NCI-H2171 (cell line): ENCODE measurements at places on chromosomes 1 and 21.

DNA sequence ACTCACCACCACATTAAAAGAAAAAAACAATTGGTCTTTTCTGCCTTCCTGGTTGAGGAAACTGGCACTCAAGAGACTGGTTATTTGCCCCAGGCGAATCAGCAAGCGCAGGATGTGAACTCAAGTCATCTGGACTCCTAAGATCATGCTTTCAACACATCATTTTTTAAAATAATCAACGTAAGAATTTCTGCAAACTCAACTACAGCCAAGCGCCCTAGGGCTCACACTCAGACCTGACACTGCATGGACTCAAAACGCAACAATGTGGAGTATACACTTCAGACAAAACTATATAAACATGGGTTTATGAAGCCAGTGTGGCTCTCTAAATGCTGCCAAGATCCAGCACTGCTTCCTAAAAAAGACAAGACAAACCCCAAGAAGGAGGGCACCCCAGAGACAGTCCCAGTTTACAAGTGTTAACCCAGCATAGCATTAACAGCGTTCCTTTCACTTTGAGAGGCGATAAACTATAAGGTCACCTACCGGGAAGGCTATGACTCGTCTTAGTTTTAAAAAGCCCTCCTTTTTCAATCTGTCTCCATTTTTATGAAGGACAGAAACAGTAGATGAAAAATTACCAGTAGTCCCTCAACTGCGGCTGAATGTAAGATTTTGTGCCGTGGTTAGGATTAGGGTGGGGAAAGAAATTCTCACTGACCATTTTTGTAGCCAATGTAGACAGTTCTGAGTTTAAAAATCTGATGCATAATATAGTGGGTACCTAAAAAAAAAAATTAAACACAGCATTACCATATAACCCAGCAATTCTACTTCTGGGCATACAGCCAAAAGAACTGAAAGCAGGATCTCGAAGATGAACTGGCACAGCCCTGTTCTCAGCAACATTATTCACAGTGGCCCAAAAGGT, 54.8 kb downstream of the SIPA1L2 start:
- peak; percentile 30 for DNase-seq

GRCh38 chr1:227728059-227728891, 6.8 kb downstream of the JMJD4 start:
- DNase-seq: peak; percentile 82

GRCh38 chr21:39867198-39867650, at the start of gene PCP4:
PCP4 (plus strand) TSS chr21:39867438; CDS start chr21:39867502, 64 bp downstream.
- peak; percentile 62 for DNase-seq

- DNase-seq: no peak
Measured at GRCh38 chr1:6870571-6870970, 85.3 kb downstream of the CAMTA1 start.

GRCh38 chr1:118262865-118263264, 77.8 kb upstream of the SPAG17 start:
- no peak for DNase-seq

GRCh38 chr1:106564192-106564591, 492.3 kb upstream of the PRMT6 start:
- no peak for DNase-seq

GRCh38 chr1:169180174-169180573, 73.7 kb downstream of the ATP1B1 start:
- DNase-seq: no peak

DNA sequence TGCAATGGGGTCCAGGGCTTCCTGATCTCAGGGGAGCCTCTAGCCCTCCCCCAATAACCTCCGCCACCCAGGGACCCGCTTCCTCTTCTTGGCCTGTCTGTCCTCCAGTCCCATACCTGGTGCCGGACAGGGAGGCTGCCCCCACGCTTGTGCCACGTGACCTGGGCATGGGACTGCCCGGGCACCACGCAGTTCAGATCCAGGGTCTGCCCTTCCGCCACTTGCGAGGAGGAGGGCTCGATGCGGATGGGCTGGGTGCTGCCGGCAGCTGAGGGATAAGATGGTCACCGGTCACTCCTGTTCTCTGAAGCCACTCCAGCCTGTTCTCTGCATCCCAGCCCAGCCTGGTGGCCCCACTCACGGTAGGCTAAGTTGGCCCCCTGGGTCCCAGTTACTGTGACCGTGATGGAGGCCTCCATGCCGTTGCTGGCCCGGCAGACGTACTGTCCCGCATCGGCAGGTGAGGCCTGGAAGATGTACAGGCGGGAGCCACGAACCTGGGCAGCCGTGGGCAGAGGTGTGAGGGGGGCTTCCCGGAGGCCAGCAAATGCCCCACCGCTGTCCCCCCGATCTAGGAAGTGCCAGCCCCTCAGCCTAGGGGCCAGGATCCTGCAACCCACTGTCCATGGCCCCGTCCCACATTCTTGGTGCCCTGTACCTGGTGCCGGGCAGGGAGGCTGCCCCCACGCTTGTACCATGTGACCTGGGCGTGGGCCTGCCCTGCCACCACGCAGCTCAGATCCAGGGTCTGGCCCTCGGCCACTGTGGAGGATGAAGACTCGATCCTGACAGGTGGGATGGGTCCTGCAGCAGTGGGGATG, 39.6 kb downstream of the LDLRAD2 start:
- DNase-seq: no peak

DNA sequence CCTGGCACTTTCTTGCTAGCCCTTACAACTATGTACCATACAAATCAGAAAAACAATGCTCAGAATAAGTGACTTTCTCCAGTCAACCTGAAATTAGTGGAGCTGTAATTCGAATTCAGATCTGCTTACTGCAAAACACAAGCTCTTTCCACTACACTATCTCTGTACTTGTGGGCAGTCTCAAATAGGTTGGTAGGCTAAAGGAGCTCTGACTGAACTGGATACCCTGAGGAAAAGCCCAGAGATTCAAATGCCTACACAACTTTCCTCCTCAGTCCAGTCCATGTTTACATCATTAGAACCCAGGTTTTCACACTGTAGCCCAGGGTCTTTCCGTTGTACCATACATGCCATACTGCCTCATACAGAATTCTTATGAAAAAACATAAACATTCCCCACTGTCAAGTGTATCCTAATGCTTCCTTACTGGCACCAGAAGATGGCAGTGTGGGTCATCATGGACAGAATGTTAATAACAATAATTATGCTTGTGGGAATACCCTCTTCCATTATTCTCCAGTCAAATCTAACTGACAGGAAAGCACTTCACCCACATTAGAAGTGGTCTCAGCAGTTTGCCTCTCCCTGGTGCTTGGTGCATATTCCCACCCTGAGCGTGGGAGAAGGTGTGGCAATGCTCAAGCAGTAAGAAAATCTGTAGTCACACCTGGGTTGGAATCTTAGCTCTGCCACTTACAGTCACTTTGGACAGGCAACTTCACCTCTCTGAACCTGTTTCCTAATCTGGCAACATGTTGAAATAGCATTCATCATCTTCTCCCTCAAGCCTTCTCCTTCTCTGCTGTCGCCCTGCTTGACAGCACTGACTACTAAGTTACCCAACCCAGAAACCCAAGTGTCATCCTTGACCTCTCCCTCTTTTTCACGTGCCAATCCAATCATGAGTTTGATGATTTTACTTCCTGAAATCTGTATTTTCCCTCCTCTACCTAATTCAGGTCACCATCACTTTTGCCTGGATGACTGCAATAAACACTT, 14.4 kb upstream of the ZFYVE9 start:
- peak; percentile 23 for DNase-seq

DNA sequence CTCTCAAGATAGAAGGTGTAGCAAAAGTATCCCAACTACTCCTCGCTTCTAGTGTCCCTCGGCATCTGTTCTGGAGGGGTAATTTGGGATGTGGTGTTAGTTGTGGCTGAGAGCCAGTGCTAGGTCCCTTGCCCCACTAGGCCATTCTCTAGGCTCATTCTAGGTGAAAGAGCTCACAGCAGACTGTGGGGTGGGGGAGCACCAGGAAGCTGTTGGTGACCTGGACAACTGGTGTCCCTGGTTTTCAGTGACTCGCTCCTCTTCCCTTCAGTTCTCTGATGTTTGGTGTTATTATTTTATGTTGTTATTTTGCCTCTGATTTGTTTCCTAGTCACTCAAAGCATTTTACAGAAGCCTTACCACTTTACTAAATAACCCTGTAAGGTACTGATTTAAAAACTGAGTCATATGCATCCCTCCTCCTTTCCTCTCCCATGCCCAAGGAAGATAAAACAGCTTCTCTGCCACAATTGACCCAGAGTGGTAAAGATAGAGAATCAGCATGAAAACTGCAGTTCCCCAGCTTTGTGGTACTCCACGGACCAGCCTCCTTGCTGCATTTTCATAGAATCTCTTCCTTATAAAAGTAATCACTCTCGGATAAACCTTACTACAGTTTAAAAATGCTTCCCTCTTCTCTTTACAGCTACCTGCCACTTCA, 14.1 kb downstream of the DYRK3 start:
- no peak for DNase-seq

DNA sequence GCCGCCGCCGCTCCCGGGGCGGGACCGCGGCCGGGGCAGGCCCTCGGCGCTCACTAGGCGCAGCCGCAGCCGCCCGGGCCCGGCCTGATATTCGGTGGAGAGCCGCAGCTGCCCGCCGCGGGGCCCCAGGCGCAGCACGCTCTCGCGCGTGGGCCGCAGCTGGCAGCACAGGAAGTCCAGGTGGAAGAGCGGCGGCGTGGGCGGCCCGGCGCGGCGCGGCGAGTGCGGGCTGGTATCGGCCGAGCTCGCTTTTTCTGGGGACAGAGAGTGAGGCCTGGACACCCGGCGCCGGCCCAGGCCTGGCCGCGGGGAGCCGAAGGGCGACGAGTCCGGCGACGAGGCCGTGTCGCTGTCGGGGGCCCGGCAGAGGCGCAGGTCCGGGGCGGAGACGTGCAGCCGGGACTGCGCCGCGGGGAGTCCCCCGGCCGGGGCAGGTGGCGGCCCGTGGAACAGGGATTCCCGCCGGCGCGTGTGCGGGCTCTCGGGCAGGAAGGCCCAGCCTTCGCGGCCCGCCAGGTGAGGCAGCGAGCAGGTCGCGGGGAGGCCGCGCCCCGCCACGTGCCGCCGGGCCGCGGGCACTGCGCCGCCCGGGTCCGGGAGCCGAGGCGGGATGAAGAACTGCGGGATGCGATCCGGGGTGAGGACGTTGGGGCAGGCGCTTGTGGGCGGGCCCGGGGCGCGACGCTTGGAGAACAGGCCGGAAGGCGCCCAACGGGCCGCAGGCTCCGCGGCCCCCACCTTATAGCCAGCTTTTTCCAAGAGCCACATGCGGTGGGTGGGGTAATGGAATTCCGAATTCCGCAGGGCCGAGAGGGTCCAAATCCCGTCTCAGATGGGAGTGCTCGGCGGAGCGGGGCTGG, 1.2 kb downstream of the C2CD4D start:
- DNase-seq: no peak

DNA sequence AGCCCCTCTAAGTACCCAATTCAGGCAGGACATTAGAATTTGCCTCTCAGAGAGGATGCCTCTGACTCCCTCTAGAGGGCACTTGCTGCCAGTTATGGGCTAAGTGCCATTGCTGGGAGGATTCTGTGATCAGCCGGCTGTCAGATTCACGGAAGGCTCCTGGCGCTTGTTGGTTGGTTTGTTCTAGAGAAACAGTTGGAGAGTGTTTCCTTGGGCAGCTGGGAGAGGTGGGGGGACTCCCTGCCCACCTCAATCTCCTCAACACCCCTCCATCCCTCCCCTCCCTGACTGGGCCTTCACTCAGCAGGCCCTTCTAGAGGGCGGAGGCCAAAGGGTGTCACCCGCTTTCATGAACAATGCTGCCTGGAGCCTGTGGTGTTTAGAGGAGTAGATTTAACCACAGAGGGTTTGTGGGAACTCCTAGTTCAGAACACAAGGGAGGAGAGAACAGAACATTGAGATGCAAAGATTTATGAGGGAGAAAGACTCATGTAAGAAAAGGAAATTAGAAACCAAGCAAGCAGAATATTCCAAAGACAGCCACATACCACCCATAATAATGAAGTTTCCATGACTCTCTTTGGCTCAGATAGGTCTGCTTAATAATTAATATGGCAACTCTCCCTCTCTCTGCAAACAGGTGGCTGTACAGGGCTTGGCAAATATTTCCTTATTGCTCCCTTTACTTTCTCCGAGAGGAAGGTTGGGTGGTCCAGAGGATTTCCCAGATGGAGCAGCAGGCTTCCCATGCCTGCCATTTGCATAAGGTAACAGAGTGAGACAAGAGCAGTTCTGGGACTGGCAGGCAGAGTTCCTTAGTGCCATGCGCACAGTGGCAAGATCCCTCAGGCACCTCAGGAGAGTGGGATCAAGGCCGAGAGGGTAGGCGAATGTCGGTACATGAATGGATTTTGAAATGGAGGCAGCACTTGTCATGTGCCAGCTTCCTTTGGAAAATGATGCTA, 30.0 kb upstream of the ACP6 start:
- DNase-seq: peak; percentile 46

- DNase-seq: no peak
Measured at GRCh38 chr1:116370181-116370580, 2.9 kb upstream of the ATP1A1 start.

DNA sequence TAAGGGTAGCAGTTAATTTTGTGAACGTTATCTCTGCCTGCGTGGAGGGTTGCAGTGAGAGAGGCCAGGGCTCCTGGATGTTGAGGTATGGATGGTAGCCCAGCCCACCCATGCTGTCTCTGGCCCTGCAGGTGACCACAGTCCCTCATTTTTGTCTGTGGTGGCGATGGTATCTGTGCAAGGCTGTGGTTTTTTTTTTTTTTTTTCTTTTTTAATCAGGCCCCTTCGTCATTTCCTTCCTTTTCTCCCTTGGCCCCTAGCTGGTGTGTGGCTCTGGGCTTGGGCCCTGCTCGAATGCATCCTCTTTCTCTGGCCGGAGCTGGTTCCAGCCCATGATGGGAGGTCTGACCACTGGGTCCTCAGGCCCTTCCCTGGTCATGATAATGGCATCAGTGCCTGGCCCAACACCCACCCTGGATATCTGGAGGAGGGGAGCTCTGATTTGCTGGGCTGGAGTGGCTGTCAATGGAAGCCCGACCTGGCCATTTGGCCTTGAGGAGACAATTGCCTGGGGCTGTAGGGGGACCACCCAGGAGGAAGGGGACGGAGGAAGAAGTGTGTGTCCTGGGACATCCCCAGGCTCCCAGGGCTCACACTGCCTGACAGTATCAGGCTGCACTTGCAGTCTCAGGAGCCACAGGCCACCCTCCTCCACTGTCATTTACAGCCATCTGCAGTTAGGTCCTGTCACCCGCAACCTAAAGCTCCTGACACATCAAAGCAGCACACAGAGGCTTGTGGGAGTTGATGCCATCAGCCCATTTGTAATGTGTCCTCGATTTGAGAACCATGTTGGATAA, 8.1 kb upstream of the RNF187 start:
- DNase-seq: no peak

- DNase-seq: no peak
Measured at GRCh38 chr1:67941746-67942145, 108.5 kb upstream of the GNG12 start.

- no peak for DNase-seq
Measured at GRCh38 chr1:100006688-100007087, 36.9 kb downstream of the SLC35A3 start.

- no peak for DNase-seq
Measured at GRCh38 chr1:15958793-15959192, 17.1 kb downstream of the ZBTB17 start.

DNA sequence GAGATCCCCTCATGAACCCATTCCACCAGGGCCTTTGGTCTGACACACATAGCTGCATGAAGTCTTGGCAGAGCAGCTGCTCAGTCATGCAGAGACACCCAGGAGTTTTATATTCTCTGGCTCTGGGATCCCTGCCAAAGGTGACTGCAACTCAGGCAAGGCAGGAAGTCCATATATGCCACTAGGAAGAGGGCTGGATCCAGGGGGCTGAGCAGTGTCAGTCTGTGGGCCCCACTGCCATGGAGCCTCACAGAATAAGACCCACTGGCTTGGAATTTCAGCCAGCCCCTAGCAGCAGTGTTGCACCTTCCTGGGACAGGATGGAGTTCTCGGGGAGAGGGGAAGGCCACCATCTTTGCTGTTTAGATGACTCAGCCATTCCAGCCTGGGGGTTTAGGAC, 199.7 kb downstream of the TBX15 start:
- peak; percentile 62 for DNase-seq
